KBM-7 (cell line): ENCODE measurements at places on chromosomes 7 and 10.

DNA sequence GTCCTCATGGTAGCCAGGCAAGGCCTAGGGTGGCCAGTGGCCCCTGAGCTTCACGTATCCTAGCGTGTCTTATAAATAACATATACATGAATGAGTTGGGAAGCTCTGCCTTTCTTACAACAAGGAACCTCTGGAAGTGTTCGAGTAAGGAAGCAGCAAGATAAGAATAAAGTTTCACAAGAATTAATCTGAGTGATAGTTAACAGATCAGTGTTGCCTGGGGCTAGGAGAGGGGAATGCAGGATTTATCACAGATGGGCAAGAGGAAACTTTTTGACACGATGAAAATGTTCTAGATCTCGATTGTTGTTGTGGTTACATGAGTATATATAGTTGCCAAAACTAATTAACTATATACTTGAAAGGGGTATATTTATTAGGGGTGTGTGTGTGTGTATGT is 74.2 kb downstream of the TSPAN12 start:
- no peak for DNase-seq

GRCh38 chr10:76937181-76937600 is 700.4 kb downstream of the KCNMA1 start:
- no peak for DNase-seq

- DNase-seq, result no peak
Measured at GRCh38 chr10:16789765-16790164, 27.5 kb downstream of the RSU1 start.

- DNase-seq, result no peak
Measured at GRCh38 chr10:62084451-62084850, 183.0 kb downstream of the ARID5B start.

DNA sequence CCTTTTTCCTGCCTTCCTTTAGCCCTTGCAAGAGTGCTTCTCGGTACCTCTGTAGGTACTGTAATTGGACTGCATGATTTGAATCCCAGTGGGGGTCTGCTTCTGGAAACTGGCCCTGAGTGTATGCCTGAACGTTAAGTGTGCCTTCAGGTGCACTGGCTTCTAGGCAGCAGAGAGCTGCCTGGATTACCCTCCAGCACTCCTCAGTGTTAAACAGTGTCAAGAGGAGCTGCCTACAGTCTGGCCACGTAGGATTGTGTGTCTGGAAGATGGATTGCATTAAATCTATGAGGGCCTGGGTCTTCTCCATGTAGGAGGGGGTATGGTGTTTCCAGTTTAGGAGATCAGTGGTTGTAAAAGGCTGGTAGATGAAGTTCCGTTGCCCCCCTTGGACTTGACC is 103.7 kb downstream of the TRIM24 start:
- no peak for DNase-seq

DNA sequence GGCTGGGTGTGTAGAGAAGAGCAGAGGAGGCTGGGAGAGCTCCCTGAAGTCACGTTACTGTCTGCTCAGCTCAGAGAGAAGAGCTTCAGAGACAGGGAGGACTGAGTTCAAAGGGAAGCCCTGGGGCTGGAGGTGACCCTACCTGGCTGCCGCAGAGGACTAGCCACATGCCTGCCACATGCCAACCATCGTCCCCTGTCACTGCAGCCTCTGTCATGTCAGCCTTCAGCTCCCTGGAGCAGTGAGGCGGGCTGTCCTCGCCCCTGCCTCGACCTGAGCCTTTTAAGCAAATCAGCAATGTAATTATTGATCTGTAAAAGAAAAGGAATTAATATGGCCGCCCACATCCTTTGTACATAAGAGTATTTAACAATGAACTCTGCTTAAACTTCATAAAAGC is 89.3 kb upstream of the RET start:
- DNase-seq, result no peak
